T1000 (cell line): ENCODE measurements at places on chromosomes 13 and 19.
A peak's percentile ranks its signal among the peaks of the same experiment; 100 is the strongest.

DNA sequence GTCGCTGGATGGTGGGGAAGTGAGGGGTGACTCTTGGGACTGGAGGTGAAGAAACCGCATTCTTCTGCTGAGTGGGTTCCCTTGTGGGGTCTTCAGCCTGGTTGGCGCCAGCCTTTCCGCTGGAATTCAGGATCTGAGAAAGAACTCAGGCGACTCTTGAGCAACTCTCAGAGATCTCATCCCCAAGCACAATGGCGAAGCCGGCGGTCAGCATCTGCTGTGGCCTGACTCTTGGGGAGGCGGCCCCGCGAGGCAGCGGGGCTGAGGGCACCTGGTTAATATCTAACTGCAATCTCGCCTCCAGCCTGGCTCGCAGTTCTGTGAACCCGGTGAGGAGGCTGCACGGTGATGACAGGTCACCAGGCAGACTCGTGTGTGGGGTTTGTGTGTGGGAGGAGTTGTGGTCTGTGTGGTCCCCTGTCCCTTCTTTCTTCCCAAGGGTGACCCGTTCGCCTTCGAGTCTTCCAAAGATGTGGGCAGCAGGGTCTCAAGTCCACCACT is 883 bp downstream of the ZNF441 start:
- DNase-seq: peak; percentile 6

DNA sequence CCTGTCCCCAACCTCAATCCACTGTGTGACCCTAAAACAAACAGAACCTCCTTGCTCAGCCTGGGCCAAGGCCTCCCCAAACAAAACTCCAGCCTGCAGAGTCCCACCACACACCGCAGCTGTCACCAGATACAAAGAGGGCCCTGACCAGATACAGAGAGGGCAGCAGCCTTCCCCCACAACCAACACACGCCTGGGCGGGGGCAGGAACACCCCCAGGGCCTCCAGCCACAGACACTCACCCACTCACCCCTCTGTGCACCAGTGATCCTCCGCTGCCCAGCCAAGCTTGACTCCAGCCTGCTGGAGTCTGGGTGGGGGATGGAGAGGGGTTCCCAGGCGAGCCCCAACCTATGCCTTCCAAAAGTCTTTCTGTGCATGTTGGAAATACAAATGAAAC is 5.9 kb upstream of the CIRBP start:
- no peak for DNase-seq

GRCh38 chr13:43472980-43473379 is 313.8 kb downstream of the ENOX1 start:
- DNase-seq: no peak

GRCh38 chr19:35468637-35469036 is 20.6 kb downstream of the FFAR2 start:
- no peak for DNase-seq

- DNase-seq: no peak
These were observed 224.1 kb downstream of the SLITRK6 start for GRCh38 chr13:85575110-85575509.

DNA sequence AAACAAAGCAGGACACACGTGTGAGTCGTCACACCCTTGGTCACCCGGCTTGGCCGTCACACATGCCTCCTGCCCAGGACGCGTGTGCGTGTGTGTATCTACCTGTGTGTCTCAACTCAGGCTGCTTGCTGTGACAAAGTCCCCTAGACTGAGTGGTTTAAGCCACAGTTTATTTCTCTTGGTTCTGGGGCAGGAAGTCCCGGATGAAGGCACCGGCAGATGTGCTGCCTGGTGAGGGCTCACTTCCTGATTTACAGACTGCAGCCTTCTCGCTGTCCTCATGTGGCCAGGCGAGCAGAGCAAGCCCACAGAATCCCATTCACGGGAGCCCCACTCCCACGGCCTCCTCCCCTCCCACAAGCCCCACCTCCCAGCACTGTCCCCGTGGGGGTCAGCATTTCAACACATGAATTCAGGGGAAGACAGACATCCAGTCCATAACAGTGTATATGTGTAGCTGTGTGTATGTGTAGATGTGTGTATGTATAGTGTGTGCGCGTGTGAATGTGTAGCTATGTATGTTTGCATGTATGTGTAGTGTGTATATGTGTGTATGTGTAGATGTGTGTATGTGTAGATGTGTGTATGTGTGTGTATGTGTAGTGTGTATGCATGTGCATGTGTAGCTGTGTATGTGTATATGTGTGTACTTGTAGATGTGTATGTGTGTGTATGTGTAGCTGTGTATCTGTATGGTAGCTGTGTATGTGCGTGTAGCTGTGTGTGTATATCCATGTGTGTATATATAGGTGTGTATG is 51.5 kb downstream of the MCF2L start:
- no peak for DNase-seq

DNA sequence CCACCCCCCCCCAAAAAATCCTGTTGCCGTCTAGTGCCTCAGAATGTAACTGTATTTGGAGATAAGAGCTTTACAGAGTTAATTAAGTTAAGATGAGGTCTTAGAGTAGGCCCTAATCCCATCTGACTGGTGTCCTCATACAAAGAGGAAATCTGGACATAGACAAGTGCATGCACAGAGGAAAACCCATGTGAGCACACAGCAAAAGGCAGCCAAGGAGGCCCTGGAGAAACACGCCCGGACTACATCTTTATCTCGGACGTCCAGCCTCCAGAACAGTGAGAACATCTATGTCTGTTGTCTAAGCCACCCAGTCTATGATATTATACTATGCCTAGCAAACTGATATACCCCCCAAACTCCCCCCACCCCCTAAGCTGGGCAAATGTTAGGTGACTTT is 193.8 kb downstream of the KATNAL1 start:
- no peak for DNase-seq

DNA sequence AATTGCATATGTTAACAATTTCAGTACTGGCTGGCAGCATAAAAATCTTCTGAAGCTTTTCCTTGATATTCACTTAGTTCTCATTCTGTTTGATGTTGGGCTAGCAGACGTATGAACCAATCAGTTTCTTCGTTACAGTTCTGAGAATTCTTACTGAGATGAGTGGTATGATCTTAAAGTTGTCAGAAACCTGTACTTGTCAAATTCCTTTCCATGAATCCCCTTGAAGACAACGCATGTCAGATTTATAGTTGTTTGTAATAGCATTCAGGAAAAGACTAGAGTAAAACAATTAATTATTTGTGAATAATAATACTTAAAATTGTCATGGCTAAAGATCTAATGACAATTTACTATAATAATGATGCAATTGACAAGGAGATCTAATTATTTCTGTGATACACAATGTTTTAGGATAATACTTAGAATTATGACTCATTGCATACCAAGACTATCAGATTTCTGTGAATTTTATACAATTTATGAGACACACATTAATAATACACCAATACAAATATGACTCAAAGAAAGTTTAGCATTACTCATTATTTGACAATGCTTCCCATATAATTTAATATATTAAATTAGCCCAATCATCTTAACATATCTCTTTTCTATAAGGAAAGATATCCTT is 447.2 kb downstream of the RFC3 start:
- DNase-seq: no peak

DNA sequence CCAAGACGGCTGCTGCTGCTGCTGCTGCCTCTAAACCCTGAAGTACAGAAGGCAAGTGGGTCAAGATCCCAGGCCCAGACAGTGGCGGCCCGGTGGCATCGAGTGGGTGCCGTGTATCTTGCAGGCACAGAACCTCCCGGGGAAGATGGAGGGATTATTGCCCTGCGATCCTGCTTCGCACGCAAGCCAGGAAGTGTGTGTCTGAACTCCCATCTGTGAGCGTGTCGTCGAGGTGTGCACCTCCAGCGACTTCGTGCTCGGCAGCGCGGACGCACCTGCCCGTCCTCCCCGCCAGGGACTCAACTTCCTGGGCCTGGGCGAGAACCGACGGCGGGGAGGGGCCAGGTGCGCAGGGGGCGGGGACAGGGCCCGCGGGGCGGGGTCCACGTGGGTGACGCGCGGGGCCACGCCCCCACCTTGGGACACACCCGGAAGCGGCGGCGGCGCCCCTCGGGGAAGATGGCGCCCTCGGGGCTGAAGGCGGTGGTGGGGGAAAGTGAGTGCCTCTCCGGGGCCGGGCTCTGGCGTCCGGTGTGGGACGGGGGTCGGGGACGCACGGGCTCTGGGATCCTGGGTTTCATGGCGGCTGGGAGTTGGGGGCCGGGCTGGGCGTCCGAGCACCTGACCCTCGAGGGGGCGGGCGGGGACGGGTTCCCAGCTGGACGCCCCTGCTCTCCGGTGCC is at the start of gene STXBP2:
STXBP2 (plus strand) TSS at position 420 of the 683 bp plus-strand sequence; CDS start at position 460, 40 bp downstream.
- DNase-seq: peak; percentile 15

DNA sequence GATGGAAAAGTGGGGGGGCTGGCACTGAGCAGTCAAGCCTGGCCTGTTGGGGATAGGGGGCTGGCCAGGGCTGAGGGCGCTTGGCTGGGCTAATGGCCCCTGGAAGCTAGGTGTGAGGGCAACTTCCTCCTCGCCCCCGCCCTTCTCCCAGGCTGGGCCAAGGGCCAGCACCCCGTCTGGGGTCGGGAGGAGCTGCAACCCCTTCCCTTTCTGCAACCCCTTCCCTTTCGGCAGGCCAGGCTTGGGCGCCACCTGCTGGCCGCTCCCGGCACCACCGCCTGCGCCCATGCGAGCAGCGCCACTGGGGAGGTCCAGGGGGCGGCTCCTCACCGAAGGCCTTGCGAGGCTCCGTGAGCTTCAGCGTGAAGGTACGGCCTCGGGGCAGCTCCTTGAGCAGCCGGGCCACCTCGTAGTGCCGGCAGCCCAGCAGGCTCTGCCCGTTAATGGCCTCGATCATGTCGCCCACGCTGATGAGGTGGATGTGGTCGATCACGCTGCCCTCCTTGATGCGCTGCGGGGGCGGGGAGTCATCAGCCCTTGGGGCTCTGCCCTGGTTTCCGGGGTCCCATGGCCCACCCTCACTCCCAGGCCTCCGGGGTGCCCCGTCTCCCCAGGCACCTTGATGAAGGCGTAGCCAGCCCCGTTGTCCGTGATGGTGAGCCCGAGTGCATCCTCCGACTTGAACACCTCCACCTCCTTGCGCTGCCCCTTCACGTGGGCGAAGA is 5.0 kb upstream of the PTGER1 start:
- DNase-seq: peak; percentile 66

- no peak for DNase-seq
These were observed 25.2 kb downstream of the RXFP2 start for GRCh38 chr13:31764556-31764955.

DNA sequence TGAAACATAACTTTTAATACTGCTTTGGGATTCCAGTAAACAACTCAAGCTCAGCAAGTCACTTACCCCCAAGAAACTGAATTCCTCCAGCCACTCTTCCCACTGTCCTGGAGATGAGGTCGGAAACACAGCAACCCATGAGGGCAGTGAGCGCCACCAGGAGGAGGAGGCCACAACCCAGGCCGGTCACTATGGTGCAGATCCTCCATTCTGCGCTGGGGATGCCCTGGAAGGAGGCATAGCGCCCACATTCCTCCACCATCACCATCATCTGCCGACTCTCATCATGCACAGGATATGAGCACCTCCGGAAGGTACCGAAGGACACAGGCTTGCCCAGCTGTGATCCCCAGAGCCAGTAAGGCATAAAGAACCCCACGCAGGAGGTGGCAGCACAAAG is 2.2 kb downstream of the LHFPL6 start:
- DNase-seq: no peak

DNA sequence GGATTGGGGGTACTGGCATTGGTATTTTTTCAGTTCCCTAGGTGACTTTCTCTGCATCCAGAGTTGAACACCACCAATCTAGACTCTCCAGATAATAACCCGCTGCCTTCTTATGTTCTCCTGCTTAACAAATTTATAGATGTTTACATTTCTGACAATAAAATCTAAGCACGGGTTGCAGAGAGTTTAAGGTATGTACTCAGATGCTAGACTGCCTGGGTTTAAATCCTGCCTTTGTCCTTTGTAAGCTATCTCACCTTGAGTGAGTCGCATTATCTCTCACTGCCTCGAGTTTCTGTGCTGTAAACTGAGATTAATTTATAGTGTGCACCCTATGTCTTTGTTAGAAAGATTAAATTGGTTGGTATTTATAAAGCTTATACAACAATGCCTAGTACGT is 131.4 kb upstream of the ARGLU1 start:
- no peak for DNase-seq

DNA sequence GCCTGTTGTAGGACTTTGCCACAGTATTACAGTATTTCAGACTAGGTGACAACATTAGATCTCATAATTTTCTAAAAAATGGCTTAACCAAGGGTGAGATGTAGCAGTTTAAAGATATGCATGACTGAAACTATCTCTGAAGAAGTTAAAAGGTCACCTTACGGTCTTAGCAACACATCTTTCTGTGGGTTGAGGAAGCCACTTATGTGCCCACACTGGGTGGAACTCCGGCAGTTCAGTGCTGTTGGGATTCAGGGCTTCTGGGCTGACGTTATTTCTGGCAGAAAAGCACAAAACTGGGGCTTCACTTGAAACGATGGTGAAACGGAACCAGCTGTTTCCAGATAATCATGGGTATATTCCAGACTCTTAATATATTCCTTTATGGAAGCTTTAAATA is 697.3 kb downstream of the PCDH9 start:
- DNase-seq: no peak

GRCh38 chr13:105598529-105598928 is 936.9 kb downstream of the EFNB2 start:
- DNase-seq: no peak
